Thoracic aorta (tissue), 2 donors: ENCODE measurements at places on chromosomes 16 and 17.

GRCh38 chr17:6753006-6753445 is 2.8 kb upstream of the XAF1 start:
- no peaks in the 10 kb centered on the region for H3K36me3 ChIP-seq
- peaks cover 6% of the 10 kb centered on the region for H3K4me1 ChIP-seq
- peak overlapping the region; percentile 83 for H3K27ac ChIP-seq

DNA sequence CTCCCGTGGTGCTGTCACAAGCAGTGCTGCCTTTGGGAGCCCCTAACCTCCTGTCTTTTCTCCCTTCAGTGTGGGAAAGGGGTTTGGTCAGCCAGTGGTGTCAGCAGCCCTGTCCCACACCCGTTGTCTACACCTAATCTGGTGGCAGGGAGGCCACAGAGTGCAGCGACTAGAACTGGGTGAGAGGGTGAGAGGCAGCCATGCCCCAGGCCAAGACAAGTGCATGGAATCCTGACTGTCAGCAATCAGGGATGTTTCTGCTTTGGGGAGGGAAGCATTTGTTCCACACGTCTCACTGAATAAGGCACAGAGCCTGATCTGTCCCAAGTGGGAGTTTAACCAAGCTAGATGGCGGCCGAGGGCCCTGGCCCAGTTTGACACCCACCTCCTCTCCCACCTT is 1.4 kb upstream of the ZNF267 start:
- H3K36me3 ChIP-seq = no peaks in the 10 kb centered on the region
- H3K4me1 ChIP-seq = peaks cover 21% of the 10 kb centered on the region
- no peak overlapping the region for H3K27ac ChIP-seq

GRCh38 chr17:50055055-50055425 is 870 bp upstream of the ITGA3 start:
- H3K27me3 ChIP-seq = no peaks in the 10 kb centered on the region
- H3K4me1 ChIP-seq = peaks cover 57% of the 10 kb centered on the region
- H3K36me3 ChIP-seq = no peaks in the 10 kb centered on the region
- DNase-seq = no peak
- peak overlapping the region; percentile 79 for H3K4me3 ChIP-seq

- peaks cover 33% of the 10 kb centered on the region for H3K4me1 ChIP-seq
- no peak for DNase-seq
- no peaks in the 10 kb centered on the region for H3K27me3 ChIP-seq
- no peaks in the 10 kb centered on the region for H3K36me3 ChIP-seq
Measured at GRCh38 chr16:4288148-4288921, 15.5 kb upstream of the TFAP4 start.

DNA sequence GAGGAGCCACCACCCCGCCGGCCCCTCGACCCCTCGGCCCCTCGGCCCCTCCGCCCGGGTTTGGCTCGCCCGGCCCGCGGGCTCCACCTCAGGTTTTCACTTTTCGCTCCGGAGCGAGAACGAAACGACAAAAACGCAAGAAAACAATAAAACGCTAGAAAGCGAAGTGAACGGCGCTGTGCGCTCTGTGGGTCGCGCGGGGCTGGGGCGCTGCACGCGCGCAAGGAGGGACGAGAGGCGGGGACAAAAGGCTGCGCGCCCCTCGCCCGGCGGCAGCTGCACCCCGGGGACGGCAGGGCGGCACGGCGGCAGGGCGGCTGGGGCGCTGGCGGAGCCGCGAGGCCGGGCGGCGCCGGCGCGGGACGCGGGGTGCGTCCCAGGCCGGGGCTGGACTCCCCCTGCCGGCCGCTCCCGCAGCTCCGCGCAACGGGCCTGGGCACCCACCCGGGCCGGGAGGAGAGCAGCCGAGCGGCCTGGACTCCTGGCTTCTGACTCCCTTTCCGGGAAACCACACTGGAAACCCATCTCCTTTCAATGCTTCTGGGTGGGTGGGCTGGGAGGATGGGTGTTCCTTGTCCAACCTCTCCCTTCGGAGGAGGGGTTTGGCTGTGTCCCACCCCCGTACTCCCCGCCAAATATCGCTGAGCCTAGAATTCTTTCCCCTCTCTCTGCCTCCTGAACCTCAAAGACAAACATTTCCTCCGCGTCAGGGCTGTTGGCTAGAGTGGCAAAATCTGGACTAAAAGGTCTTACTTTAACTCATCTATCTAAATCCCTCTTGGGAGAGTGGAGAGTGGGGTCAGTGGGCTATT is 9.9 kb downstream of the TBX2 start:
- peaks cover 12% of the 10 kb centered on the region for H3K4me1 ChIP-seq
- H3K4me3 ChIP-seq = peak overlapping the region; percentile 82
- peak overlapping the region; percentile 96 for H3K27ac ChIP-seq
- H3K36me3 ChIP-seq = peaks cover 6% of the 10 kb centered on the region
- no peak for DNase-seq

DNA sequence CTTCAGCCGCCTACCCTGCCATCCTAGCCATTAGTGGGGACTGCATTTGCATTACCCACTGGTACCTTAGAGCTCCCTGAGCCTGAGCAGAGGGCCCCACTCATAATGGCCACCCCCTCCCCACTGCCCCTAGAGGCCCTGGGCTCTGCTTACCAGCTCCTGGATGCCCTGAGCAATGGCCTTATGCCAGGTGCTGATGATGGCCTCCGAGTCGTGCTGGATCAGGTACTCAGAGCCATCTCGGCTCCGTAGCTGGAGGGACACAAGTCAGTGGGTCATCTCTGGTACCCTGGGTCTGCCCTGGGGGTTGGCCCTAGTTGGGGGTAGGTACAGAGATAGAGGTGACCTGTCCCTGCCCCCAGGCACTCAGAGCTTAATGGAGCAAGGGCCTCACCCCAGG is 34.9 kb downstream of the ARHGAP27 start:
- peaks cover 8% of the 10 kb centered on the region for H3K4me1 ChIP-seq
- no peaks in the 10 kb centered on the region for H3K27me3 ChIP-seq
- no peak for DNase-seq
- no peak overlapping the region for H3K27ac ChIP-seq
- H3K4me3 ChIP-seq = no peak overlapping the region

- H3K27me3 ChIP-seq = no peaks in the 10 kb centered on the region
- H3K36me3 ChIP-seq = no peaks in the 10 kb centered on the region
- H3K4me1 ChIP-seq = no peaks in the 10 kb centered on the region
- DNase-seq = no peak
Measured at GRCh38 chr16:50462793-50463507, 85.2 kb upstream of the NKD1 start.

DNA sequence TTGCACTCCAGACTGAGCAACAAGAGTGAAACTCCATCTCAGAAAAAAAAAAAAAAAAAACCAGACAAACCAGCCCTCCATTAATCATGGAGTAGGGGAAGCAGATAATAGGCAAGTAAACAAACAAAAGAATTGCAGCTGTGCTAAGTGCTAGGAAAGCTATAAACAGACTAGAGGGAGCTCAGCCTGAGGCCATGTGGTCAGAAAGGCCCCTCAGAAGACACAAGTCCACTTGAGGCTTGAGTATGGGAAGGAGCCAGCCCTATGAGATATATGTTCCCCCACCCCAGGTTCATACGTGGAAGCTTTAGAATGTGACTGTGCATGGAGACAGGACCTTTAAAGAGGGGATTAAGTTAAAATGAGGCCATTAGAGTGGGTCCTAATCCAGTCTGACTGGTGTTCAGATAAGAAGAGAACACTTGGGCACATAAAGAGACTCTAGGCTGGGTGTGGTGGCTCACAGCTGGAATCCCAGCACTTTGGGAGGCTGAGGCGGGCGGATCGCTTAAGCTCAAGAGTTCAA is 132.6 kb upstream of the NOL11 start:
- H3K4me1 ChIP-seq = no peaks in the 10 kb centered on the region
- no peak overlapping the region for H3K4me3 ChIP-seq
- H3K27ac ChIP-seq = no peak overlapping the region
- no peak for DNase-seq
- H3K36me3 ChIP-seq = no peaks in the 10 kb centered on the region
- no peaks in the 10 kb centered on the region for H3K27me3 ChIP-seq

DNA sequence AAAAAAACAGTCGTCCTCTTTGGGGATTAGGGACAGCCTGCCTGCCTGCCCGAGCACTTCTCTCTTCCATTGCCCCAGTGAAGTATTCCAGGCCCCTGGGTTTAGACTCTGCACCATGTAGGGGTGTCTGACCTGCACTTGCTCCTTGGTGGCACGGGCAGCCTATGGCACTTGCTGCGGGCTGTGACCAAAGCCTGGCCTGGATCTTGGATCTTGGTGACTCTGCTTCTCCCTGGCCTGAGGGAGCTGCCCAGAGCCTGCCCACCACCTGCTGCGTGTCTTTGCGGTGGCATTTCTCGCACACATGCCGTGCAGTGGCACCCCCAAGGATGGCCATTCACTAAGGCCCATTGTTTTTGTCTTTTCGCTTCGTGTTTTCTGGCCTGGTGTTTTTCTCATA is 6.1 kb upstream of the STH start:
- no peak overlapping the region for H3K27ac ChIP-seq
- H3K4me3 ChIP-seq = no peak overlapping the region
- peaks cover 5% of the 10 kb centered on the region for H3K4me1 ChIP-seq
- H3K27me3 ChIP-seq = no peaks in the 10 kb centered on the region
- no peak for DNase-seq

- no peak overlapping the region for H3K4me3 ChIP-seq
- no peak for DNase-seq
Measured at GRCh38 chr16:8751481-8752311, 45.7 kb downstream of the TMEM186 start.

DNA sequence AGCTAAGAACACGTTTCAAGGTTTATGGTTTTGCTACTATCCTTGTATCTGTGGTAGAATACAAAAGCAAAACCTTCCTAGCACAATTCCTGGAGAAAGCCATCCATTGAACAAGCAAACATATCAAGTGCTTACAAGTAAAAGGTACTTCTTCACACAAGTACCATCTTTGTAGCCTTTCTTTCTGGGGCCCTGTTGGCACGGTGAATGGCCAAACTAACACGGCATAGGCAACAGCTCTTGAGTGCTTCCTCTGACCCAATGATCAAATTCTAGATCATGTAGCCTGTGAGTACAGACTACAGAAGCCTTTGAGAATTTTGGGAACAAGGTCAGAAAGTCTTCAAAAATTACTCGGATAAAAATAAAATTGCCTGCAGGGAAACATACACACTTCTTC is 57.9 kb downstream of the ANKFY1 start:
- H3K27ac ChIP-seq = peak overlapping the region; percentile 85
- DNase-seq = no peak
- H3K4me3 ChIP-seq = no peak overlapping the region
- H3K4me1 ChIP-seq = peaks cover 52% of the 10 kb centered on the region

GRCh38 chr17:17944242-17944641 is 28.0 kb downstream of the TOM1L2 start:
- H3K36me3 ChIP-seq = no peaks in the 10 kb centered on the region
- peak overlapping the region; percentile 77 for H3K27ac ChIP-seq
- H3K4me3 ChIP-seq = no peak overlapping the region
- H3K27me3 ChIP-seq = no peaks in the 10 kb centered on the region

- H3K27me3 ChIP-seq = no peaks in the 10 kb centered on the region
- H3K4me1 ChIP-seq = peaks cover 8% of the 10 kb centered on the region
- H3K36me3 ChIP-seq = no peaks in the 10 kb centered on the region
- no peak overlapping the region for H3K4me3 ChIP-seq
- no peak for DNase-seq
- no peak overlapping the region for H3K27ac ChIP-seq
Measured at GRCh38 chr17:48238933-48239602, 131.5 kb downstream of the SNX11 start.

GRCh38 chr17:44110011-44110686 is 13.3 kb downstream of the HDAC5 start:
- H3K27ac ChIP-seq = peak overlapping the region; percentile 97
- H3K36me3 ChIP-seq = peaks cover 13% of the 10 kb centered on the region
- peaks cover 66% of the 10 kb centered on the region for H3K4me1 ChIP-seq
- no peaks in the 10 kb centered on the region for H3K27me3 ChIP-seq
- H3K4me3 ChIP-seq = peak overlapping the region; percentile 80
- DNase-seq = no peak

GRCh38 chr17:66687570-66688284 is 147.2 kb upstream of the CACNG5 start:
- H3K27ac ChIP-seq = no peak overlapping the region
- no peak for DNase-seq
- H3K4me1 ChIP-seq = no peaks in the 10 kb centered on the region
- H3K4me3 ChIP-seq = no peak overlapping the region
- no peaks in the 10 kb centered on the region for H3K27me3 ChIP-seq
- H3K36me3 ChIP-seq = no peaks in the 10 kb centered on the region

DNA sequence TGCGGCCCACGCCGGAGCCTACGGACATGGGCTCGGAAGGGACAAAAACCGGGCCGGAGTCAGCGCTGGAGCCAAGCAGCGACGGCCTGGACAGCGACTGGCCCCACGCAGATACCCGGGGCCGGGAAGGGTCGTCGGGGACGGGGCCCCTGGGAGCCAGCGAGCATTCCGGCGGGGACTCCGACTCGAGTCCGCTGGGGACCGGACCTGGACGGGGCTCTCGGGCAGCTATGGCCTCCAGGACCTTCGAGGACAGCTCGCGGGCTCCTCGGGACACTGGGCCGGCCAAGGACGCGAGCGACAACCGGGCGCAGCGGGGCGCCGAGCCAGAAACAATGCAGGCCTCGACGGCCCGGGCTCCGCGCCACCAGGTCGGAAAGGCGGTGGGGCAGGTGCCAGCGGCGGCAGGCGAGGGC is 1.0 kb downstream of the MYO15B start:
- peak overlapping the region; percentile 85 for H3K4me3 ChIP-seq
- no peaks in the 10 kb centered on the region for H3K27me3 ChIP-seq
- peak overlapping the region; percentile 82 for H3K27ac ChIP-seq
- no peak for DNase-seq
- H3K4me1 ChIP-seq = peaks cover 22% of the 10 kb centered on the region

GRCh38 chr17:36089888-36090836 is at the start of gene CCL3:
CCL3 (minus strand) TSS chr17:36090143; CDS start chr17:36090058, 85 bp downstream.
- no peak within 1 kb of the TSS for H3K27ac ChIP-seq
- H3K27me3 ChIP-seq = no peaks in the 10 kb centered on the region
- H3K4me3 ChIP-seq = peak within 1 kb of the TSS; percentile 36
- H3K36me3 ChIP-seq = no peaks in the 10 kb centered on the region
- H3K4me1 ChIP-seq = no peaks in the 10 kb centered on the region

DNA sequence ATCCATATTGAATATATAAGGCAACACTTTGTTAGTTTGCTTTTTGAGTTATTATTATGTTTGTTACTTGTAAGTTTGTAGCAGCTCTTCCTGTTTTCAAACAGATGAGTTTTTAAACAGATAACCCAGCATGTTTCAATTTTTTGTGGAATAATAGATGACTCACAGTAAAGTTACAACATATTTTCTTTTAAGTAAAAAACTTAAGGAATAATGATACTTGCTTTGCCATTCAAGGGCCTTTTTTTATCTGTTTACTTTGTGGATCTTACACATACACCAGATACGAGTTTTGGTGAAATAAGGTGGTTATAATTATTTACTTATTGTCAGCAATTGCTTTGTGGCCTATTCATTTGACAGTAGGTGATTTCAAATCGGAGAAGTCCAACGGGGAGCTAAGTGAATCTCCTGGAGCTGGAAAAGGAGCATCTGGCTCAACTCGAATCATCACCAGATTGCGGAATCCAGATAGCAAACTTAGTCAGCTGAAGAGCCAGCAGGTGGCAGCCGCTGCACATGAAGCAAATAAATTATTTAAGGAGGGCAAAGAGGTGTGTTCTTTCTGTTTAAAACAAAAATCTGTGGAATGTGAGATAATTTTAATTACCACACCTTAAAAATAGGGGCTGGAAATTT is 66.3 kb downstream of the BPTF start:
- no peak overlapping the region for H3K4me3 ChIP-seq
- H3K27ac ChIP-seq = no peak overlapping the region
- no peaks in the 10 kb centered on the region for H3K27me3 ChIP-seq
- H3K36me3 ChIP-seq = peaks cover 18% of the 10 kb centered on the region
- H3K4me1 ChIP-seq = no peaks in the 10 kb centered on the region
